ENCODE measurements at places on chromosomes 1 and 21.

DNA sequence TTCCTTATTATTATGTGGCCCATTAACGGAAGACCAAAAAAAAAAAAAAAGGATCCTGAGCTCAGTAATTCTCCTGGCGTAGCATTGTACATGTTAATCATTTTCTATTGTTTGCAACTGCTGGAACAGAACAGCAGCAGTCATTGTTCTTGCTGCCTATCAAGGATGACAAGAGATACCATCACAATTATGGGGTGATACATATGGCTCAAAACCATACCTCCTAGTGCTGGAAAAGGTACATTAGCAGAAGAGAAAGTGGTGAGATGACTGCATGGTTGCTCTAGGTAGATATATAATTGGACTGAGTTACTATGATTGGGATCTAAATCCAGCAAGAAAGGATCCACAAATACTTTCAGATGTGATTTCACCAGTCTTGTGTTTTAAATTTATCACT lies 13.3 kb upstream of the TLR5 start:
- no peak for DNase-seq

DNA sequence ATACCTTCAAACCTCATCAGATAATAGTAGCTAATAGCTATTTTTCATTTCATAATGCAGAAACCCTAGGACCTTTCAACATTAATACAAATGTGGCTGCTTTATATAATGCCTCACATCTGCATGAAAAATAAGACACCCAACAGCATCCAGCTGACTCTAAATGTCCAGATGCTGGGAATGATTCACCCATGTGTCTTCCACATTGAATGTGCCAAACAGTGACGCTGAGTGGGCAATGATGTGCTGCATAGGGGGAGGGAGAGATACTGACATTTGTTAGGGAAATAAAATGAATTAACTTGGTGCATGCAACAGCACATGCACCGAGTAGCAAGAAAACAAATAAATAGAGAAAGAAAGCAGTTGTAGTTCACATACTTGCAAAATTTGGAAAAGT lies 199.3 kb downstream of the DSCAM start:
- DNase-seq, result no peak

GRCh38 chr1:203592730-203593129 lies 33.9 kb upstream of the ATP2B4 start:
- peak; percentile 48 for DNase-seq

DNA sequence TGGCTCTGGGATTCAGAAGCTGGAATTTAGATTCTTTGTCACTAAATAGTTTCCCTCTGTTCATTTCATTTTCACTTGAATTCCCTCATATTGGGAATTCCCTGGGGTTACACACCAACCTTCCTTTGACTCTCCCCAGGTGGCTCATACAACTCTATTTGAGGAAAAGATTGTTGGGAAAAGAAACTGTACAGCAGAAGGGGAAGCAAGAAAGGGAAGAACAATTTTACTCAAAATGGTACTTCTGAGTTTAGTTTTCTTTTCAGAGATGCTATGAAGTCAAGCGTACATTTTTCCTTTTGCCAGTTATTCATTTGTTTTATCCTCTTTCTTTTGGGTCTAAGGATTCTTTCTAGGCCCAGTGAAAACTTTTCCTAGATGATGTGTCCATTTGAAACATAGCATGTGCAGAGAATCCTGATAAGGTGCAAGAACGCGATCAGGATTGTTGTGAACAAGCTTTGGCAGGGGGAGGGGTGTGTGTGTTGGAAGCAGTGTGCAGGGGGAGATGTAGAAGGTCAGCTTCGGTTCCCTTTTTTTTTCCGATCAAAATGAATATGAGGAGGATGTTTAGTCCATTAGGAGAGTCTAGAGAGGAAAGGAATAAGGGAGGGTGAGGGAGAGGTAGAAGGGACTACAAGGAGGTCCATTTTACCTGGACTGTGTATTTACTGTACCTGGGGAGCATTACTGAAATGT lies 26.8 kb upstream of the CD1D start:
- DNase-seq, result no peak

DNA sequence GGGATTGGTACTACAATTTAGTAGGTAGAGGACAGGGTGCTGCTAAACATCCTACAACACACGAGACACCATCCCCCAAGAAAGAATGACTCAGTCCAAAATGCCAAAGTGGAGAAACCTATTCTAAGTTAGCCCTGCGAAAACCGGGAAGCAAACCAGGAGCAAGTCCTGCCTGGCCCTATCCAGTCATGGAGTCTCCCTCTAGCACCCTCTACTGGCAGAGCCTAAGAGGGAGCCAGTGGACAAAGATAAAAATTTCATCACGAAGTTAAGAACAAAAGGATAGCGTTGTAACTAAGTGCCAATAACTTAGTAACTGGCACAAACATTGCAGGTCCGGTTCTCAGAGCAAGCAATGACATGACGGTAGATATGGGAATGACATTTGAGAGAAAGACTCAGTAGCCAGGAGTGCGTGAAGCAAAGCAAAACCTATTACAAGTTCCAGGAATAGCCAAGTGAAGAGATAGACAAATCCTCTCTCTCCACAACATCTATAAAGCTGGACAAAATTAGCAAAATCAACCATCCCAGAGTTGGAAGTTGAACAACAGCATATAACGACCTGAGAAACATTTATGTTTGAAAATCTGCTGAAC lies 383.5 kb downstream of the OMA1 start:
- peak; percentile 10 for DNase-seq

All from pulmonary artery endothelial cell (primary cell).